Muscle of leg (tissue), 16 donors: ENCODE measurements at places on chromosomes 16 and 17. TPM values are rescaled to one million over a fixed set of nuclear protein-coding genes. Genes with fewer than 3 reads are reported as not detected.

DNA sequence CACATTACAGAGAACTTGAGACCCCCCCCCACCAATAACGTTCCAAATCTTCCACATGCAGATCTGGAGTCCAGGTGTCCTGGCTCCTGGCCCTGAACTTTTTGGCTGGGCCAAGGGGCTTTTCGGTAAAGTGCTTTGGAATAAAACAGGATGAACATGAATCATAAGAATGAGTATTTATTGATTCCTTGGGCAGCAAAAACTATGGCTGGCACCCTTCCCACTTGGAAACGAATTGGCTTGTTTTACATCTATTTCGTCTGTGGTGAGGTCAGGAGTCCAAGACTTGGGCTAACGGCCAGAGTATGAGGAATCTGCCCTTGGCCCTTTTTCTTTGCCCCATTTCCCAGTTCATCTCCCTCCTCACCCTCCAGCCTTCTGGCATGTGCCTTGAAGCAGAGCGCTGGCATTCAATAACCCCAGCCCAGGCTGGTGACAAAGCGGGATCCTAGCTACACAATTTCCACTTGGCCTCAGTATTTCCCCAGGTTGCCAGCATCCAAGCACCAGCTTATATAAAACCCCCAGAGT lies 4.1 kb upstream of the UBTF start:
- DNase-seq = peak; percentile 64

DNA sequence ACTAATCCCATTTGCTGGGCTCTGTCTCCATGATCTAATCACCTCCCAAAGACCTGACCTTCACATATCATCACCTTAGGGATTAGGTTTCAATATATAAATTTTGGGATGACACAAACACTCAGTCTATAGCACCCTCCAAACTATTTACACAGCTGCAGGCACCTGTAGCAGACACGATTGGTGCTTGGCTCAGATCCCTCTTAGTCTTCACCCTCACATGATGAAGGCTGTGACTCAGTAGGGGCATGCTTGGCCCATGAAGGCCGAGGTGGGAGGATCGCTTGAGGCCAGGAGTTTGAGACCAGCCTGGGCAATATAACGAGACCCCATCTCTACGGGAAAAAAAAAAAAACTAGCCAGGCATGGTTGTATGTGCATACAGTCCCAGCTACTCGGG lies 73.5 kb downstream of the HS3ST2 start:
- DNase-seq = no peak

Gene C16orf96
- 0.59 TPM for polyA plus RNA-seq

Gene C1QTNF8
- not detected for polyA plus RNA-seq

DNA sequence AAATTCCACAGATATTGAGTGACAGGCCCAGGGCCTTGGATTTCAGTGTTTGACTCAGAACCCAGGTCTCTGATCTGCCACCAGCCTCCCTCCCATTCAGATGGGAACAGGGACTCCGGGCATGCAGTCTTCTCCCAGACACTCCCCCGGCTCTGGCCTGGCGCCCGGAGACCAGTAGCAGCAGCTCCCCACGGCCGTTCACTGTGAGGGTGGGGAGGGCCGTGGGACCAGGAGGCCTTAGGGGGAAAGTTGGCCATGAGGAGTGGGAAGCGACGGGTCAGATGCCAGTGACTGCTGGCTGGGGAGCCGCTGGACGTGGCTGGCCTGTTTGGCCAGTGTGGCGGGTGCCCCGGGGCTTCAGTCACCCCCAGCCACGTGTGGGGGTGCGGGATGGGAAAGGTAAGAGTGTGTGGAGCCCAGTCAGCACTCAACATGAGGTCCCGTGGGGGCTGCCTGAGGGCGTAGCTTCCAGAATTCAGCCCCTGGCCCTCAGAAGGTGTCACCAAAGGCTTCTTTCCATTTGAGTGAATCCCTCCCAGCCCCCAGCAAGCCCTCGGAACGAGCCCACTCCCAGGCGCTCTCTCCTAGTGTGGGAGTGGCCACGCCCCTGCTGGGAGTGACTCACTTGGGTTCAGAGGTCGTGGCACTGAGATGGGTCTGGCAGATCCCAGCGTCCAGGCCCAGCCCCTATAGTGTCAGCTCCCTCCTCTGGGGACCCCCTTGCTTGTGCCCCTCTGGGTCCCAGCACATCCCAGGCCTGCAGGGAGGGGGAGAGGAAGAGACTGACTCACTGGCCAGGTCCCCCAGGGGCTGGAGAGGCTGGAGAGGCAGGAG lies 309.4 kb downstream of the SEC14L1 start:
- DNase-seq = peak; percentile 72

DNA sequence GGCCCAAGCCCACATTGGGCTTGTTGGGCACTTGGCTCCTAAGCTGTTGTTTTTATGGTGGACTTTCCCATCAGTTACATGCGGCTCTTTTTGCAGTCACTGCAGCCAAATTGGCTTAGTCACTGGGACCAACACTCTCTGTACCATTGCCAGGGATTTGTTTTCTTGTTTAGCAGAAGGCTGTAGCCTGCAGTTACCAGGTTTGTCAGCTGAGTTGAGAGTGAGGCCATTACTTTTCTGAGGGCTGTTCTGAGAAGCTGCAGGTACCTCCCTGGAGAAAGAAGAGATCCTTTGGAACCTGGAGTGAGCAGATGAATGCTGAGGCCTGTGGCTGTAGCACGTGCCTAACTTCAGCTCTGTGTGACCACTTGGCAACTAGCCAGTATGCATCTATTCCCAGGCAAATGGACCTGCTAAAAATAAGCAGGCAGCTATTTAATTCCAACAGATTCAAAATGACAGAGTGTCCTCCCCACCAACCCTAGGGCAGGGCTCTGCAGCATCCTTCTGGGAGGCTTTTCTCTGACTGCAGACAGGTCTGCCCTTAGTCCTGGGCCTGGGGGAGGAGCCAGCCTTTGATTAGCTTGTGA lies 12.9 kb downstream of the AKAP1 start:
- DNase-seq = peak; percentile 82

- DNase-seq = peak; percentile 16
Observed at GRCh38 chr16:59654455-59654854, 920.3 kb upstream of the GOT2 start.

Gene NEUROD2
- 0.04 TPM for polyA plus RNA-seq

Gene BEAN1
- polyA plus RNA-seq = 0.93 TPM

GRCh38 chr17:8964801-8965393 lies 610 bp downstream of the PIK3R5 start:
- DNase-seq = peak; percentile 23

Gene RNF151
- polyA plus RNA-seq = not detected

Gene OR2C1
- polyA plus RNA-seq = 0.17 TPM

DNA sequence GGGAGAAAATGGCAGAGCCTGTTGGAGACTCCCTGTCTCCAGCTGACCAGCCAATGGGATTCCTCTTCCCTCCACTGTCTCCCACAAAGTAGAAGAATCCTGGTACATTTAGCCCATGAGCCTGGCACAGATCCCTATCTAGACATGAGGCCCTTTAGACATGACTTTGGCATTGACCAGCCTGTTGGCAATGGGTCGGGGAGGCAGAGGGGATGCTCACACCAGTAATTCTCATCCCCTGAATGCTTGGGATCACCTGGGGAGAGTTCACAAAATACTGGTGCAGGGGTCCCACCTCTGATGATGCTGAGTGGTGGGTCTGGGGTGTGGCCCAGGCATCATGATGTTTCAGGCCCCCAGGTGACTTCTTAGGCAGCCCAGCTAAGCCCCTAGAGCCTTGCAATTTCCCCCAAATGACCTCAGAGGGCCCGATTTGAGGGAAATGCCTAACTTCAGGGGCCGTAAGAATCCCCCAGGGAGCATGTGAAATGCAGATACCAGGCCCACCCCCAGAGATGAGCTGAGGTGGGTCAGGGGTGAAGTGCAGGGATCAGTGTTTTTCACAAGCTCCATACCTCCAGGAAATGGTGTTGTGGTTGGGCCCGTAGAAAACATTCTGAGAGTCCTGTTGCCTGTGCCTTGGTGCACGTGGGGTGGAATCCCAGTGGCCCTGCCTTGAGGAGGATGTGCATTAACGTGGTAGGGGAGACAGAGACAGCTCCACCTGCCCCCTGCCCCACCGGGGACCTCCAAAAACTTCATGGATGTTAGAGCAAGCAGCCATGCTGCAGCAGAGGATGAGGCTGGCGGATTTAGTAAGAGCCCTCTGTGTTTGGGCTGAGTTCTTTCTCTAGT lies 42.1 kb downstream of the SNX20 start:
- DNase-seq = no peak

Gene C16orf86
- 4.3 TPM for polyA plus RNA-seq

GRCh38 chr16:85515319-85515745 lies 97.8 kb upstream of the GSE1 start:
- no peak for DNase-seq

Gene MT4
- not detected for polyA plus RNA-seq

GRCh38 chr17:60656499-60656898 lies 21.2 kb upstream of the BCAS3 start:
- DNase-seq = no peak

- peak; percentile 85 for DNase-seq
Observed at GRCh38 chr17:62870030-62870541, 62.0 kb upstream of the MARCHF10 start.

DNA sequence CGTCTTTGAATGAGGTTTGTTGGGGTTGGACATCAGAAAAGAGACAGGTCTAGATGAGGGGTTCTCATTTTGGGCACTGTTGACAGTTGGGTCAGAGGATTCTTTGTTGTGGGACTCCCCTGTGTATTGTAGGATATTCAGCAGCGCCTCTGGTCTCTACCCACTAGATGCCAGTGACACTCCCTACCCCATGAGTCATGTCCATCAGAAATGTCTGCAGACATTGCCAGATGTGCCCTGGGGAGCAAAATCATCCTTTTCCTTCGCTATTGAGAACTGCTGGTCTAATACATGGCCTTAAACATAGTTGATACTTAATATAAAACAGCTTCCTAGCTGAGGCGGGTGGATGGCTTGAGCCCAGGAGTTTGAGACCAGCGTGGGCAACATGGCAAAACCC lies 3.1 kb downstream of the ABAT start:
- no peak for DNase-seq

Gene TBC1D3B
- polyA plus RNA-seq = 5.9 TPM

- DNase-seq = no peak
Observed at GRCh38 chr16:49050607-49051006, 231.0 kb downstream of the CBLN1 start.

GRCh38 chr17:60600490-60601446 lies 775 bp downstream of the PPM1D start:
- peak; percentile 89 for DNase-seq

GRCh38 chr17:11608396-11608795 lies 10.1 kb downstream of the DNAH9 start:
- DNase-seq = peak; percentile 87

DNA sequence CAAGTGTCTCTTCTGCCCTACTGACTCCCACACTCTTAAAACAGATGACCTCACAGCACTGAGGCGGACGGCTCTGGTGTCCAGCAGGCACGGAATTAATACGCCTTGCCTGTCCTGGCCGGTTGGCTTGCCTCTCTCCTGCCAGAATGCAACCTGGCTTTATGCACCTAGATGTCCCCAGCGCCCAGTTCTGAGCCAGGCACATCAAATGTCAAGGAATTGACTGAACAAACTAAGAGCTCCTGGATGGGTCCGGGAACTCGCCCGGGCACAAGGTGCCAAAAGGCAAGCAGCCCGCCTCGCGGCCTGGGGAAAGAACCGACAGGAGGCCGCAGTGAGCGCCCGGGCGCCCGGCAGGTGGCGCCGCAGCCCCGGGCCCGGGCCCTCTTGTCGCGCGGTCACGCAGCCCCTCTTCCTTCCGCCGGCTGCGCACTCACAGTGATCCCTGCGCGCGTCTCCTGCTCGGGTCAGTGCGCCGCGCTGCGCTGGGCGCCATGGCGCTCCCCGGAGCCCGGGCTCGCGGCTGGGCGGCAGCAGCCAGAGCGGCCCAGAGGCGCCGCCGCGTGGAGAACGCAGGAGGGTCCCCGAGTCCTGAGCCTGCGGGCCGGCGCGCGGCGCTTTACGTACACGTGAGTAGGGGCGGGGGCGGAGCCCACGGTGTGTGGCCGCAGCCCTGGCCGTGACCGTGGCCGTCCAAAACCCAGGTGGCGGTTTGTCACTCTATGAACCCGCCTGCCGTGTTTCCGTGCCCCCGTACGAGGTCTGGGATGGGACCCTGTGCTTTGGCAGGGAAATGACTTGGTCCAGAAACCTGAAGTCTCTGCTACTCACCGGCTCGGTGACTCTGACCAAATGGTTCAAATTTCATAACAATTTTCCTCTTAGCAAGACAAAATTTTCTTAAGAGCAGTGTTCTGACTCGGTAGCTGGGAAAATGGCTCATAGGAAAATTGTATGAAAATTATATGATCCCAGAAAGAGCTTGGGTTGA lies at the start of gene RSAD1:
Gene RSAD1, plus strand, starts transcription at position 470 of the 991 bp plus-strand sequence. Its CDS starts 25 bp downstream, at position 495.
- peak; percentile 95 for DNase-seq

Gene CCDC154
- polyA plus RNA-seq = 2.2 TPM
